ENCODE measurements at places on chromosomes 3 and 15.

- DNase-seq: peak; percentile 31
Measured at GRCh38 chr15:93449798-93450197, 360.8 kb upstream of the RGMA start.

DNA sequence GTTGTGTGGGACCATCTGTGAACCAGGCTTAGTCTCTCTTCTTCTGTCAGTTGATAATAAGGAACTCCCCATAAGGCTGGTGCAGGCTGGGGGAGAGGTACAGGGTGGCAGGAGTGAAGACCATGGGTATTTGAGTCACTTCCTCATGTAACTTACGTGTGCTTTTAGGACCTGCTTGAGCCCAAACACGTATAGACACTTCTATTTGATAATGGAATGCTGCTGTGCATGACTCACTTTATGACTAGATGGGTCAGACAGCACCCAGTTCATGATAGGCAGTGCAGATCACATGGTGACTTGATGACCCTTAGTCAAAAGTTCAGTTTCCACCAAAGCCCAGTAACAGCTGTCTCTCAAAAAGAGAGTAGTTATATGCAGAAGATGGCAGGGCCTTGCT lies 490.9 kb downstream of the ZBBX start:
- DNase-seq: no peak

- DNase-seq: peak; percentile 52
Measured at GRCh38 chr15:99504823-99505551, 60.8 kb upstream of the MEF2A start.

DNA sequence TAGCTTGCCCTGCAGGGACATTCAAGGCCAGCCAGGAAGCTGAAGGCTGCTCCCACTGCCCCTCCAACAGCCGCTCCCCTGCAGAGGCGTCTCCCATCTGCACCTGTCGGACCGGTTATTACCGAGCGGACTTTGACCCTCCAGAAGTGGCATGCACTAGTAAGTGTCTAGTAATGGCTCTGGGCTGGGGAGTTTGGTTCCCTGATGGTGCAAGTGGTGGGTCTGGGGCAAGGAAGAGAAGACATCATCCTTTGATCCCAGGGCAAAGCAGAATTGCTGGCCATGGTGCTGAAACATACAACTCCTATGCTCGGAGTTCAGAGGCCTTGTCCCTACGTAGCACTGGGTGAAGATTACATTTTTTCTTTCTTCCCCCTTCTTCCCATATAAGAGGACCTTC lies 311.4 kb downstream of the EPHB1 start:
- peak; percentile 36 for DNase-seq

DNA sequence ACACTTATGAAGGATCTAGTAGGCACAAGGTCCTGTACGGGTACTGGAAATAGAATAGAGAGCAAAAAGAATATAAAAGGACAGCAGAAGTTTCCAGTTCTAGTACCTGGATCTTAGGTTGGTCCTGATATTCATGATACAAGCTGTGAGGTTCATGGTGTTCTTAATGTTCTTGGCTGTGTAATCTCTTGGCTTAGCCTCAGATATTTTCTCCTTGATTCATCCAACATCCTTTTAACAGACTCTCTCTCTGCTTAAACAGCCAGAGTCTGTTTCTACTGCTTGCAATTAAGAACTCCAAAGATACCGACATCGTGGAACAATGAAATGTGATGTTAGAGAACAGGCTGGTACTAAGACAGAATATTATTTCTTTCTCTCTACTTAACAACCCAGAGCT lies 49.9 kb downstream of the CNTN3 start:
- DNase-seq: no peak

- DNase-seq: peak; percentile 49
Measured at GRCh38 chr3:160448845-160449635, 546 bp downstream of the TRIM59 start.

DNA sequence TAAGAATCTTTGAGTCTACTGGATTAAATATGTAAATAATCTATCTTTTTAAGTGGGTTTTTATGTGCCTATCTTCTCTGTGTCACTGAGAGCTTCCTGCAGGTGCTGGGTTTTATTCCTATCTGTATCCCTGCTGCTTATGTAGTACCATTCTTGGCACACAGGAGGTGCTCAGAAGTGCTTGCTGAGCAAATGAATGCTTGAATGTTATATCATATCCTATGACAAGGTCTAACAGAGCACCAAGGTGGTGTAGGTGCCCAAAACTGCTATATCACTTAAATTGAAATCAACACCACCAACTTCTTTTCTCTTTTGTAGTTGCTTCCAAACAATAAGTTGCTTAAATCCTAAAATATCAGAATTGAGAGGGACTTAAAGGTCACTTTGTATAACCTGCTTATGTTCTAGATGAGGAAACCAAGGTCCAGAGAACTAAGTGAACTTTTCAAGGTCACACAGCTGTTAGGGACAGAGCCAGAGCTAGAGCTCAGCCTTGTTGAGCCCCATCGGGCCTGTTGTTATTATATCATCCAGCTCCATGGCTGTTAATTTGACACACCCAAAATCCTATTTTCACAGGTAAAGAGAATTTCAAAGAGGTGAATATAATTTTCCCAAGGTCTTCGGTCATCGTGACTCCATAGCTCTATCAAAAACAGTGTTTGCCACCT lies 46.0 kb downstream of the CCNL1 start:
- DNase-seq: no peak
